Pulmonary artery endothelial cell (primary cell): ENCODE measurements at places on chromosomes 16 and 17. TPM values are rescaled to one million over a fixed set of nuclear protein-coding genes. Genes with fewer than 3 reads are reported as not detected.
A peak's percentile ranks its signal among the peaks of the same experiment; 100 is the strongest.

KCNH6 gene
- not detected in 2 replicates for total RNA-seq

DNA sequence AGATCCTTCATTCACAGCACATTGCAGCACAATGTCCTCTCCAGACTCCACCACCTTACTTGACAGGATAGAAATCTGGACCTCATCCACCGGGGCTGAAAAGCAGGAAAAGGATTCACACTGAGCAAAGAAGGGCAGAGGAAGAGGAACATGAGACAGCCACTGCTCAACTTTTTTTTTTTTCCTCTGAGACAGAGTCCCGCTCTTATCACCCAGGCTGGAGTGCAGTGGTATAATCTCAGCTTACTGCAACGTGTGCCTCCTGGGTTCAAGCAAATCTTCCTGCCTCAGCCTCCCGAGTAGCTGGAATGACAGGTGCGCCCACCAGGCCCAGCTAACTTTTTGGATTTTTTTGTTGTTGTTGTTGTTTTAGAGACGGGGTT is 34.4 kb downstream of the PECAM1 start:
- no peak for DNase-seq

GRCh38 chr17:1159431-1160180 is 20.2 kb downstream of the ABR start:
- DNase-seq = no peak

DNA sequence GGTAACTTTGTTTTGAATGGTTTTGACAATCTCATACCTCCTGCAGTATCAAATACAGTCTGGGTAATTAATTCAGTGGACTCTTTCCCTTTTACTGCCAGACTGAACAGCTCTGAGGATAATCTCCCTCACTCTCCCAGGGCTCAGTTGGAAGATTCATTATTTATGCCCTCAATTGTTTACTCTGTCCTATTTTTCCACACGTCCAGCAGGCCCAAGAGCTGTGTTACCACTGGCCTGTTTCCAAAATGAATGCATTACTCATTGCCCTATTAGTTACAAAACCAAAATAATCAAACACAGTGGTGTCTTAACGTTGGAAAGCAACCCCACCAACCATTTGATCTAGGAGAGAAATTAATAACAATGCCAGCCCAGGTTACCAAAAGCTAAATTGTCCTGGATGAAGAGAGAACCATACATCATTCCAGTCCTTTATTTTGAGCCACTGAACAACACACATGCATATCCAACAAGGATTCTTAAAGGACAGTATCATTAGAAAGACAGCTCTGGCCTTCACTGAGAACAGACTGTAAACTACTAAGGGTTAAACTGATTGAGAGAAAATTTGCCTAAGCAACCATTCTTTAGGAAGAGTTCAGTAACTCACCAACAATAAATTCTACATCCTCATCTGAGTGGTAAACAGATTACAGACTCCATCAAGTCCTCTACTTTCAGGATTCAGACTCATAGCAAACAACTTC is 34.5 kb downstream of the FAM222B start:
- DNase-seq = peak; percentile 78

DNA sequence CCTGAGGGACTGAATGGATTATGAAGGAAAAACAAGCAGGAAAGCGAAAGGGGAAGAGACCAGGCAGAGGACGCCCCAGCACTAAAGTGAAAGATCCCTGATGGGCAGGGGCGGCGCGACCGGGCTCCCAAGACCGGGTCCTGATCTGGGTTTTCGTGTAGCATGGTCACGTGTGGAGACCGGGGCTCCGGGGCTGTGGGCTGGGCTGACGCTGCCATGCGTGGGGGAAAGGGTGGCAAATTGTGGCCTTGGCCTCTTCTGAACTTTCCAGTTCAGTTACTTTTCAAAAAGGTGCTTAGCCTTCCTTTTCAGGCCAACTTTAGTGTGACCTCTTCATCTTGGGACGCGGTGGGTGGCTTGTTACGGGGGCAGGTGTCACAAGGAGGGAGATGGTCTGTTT is 57.5 kb downstream of the METRNL start:
- no peak for DNase-seq
